ENCODE measurements at places on chromosomes 5 and 9.

DNA sequence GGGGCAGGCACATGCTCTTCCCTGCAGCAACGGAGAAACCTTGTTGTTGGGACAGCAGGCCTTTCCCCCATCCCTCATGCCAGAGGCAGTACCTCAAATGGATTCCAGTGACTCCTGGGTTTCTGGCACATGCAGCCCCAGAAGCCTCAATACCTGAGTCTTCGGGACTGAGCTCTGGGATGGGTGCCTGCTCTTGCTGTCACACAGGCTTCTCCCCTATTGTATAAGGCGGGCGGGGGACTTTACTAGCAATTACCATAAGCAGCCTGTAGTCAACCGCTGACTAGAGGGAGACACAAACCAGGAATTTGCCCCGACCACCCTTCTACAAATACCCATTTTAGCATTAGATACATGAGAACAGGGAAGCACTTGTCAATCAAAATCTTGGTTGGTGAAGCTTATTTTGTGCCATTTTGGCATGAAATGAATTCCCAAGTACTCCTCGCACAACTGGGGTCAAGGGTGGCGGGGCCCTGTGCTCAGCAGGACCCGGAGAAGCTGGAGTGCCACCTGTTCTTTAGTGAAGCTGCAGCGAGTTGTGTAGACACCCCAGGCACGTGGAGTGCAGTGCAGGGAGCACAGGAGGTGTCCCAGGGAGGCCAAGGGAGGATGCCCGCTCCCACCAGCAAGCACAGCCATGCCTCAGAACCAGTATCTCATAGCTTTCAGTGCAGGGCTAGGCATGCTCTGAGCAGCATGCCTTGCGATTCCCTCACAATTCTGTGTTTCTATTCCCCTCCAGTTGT is 21.2 kb downstream of the S1PR3 start:
- DNase-seq, result no peak

DNA sequence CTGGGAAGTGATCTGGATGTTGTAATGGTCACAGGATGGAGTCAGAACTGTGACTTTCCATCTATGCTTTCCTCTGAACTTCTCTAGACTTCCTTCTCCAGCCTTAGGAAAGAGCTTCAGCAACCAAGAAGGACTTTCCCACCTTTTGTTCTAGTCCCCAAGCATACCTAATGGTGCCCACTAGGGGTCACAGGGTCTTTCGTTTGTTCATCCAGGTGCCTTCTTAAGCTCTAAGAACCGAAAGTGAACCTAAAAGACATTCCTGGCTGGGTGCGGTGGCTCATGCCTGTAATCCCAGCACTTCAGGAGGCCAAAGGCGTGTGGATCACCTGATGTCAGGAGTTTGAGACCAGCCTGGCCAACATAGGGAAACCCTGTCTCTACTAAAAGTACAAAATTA is 1.8 kb upstream of the WNT8A start:
- DNase-seq, result no peak

- DNase-seq, result peak; percentile 29
Measured at GRCh38 chr9:37902796-37903646, 906 bp downstream of the SLC25A51 start.

DNA sequence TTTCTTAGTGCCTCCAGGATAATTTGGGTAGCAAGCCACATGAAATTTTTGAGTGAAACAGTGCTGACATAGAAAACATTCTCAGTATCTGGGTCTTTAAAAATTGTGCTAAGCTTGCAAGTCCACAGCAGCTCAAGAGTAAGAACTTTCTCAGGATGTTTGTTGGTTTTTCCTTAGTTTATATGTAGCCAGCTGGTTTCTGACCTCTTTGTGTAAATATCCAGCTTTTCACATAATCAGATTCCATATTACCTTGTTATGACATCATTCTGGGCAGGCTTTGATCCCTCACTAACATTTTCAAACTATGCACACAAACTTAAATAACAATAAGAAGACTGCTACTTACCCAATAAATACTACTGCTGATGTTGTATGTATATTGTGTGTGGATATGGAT is 82.9 kb upstream of the VCAN start:
- no peak for DNase-seq

DNA sequence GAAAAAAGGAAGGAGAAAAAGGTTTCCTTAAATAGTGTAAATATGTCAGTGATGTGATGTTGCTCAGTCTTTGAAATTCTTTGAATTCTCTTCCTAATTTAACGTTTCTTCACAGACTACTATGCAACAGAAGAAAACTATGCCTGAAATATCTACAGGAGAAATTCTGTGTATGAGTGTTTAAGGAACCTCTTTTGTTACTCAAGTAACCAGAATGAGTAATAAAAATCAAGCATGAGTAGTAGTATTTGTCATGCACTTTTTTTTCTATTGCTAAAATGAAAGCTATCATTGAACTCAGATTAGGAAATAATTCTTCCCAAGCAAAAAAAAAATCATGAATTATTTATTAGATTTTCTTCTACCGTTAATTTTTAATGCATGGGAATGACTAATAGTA is 20.3 kb upstream of the THG1L start:
- no peak for DNase-seq

DNA sequence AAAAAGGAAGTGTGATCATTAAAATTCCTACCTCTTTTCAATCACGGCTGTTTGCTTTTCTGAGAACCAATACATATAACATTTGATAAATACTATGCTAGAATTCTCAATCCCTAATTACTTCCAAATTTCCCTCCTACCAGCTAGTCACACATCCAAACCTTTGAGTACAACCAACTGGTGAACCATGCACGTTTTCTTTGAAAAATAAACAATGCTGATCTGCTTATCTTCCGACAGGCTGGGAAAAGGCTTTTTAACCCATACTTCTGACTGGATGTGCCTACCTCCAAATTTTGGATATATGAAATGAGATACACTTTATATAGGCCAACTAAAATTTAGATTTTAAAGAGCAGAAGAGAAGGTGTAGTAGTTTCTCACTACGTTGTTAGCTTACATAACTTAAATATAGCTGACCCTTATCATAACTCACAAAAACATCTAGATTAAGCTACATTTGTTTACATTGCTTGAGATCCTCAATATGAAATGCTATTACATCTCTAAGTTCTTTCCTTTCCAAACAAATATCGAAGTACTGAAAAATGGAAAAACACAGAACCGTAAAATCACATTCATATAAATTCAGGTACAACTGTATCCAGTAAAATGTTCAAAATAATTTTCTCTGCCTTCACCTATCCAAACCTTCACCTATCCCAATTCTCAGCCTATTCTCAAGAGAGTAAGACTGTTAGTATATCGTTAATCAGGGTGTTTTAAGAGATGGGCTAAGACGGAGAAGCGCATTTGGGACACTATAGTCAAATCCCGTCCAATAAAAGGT is 2.1 kb downstream of the NR3C1 start:
- DNase-seq, result peak; percentile 43

GRCh38 chr9:93129286-93129685 is 4.8 kb downstream of the NINJ1 start:
- DNase-seq, result no peak

- no peak for DNase-seq
Measured at GRCh38 chr5:157388111-157388710, 71.8 kb upstream of the NIPAL4 start.

DNA sequence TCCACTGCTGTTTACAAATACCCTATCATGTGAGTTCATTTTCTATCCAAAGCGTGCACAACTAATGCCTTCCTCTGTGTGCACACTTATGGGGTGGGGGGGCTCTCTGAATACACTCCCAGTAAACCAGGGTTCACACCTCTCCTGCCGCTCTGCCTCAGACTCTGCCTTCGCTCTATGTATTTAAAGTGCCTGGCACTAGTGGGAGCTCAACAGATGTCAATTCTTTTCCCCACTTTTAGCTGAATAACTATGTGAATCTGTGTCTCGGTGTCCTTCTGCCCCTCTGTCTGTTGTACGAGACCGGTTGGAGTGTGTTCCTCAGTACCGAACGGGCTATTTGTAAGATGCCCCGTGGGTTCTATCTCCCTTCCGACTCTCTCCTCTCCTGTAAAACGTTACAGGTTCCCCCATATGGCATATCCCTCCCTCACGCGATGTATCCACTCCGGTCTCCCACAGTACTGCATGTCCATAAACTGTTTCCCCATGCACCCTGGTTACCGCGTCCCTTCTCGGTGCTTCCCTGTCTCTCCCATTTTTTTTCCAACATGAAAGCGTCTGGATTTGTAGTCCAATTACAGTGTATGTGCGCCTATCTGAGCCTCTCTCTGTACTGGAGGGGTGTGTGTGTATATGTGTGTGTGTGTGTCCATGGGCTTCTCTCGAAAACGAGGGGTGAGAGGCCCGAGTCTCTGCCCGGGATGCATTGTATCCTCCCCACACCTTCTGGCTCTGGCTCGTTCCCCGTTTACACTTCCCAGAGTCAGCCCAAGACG is 1.6 kb downstream of the ELL2 start:
- peak; percentile 52 for DNase-seq

GRCh38 chr9:132494857-132495256 is 84.8 kb downstream of the CFAP77 start:
- no peak for DNase-seq

- DNase-seq, result no peak
Measured at GRCh38 chr5:178416206-178416882, 173.8 kb downstream of the COL23A1 start.

GRCh38 chr9:132175431-132175830 is 13.6 kb downstream of the NTNG2 start:
- no peak for DNase-seq

- no peak for DNase-seq
Measured at GRCh38 chr9:134619983-134620661, 21.5 kb upstream of the COL5A1 start.

- no peak for DNase-seq
Measured at GRCh38 chr5:134083517-134083916, 31.0 kb upstream of the TCF7 start.

GRCh38 chr9:101579711-101580545 is 14.8 kb downstream of the PPP3R2 start:
- DNase-seq, result no peak

- DNase-seq, result no peak
Measured at GRCh38 chr9:133275105-133276000, at the start of gene ABO. ABO (minus strand) TSS chr9:133275201.

GRCh38 chr5:140591747-140592372 is 27.2 kb downstream of the SLC35A4 start:
- no peak for DNase-seq

DNA sequence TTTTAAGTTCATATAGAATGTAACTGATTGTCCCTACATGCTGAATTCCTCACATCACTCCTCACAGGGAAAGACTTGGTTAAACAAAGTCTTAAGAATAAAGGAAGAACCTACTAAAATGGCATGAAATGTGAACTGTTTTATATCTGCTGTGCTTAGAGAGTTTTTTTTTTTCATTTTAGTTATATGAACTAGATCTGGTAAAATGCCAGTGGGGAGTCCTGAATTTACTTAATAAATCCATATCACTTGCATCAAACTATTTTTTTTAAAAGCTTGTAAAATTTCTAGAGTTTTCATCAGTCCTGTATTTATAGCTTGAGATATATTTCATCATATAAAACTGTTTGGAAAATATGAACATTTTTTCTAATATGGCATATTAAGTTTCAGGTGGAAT is 1528.6 kb downstream of the EFNA5 start:
- DNase-seq, result no peak

- no peak for DNase-seq
Measured at GRCh38 chr9:109329638-109330258, 8.9 kb upstream of the EPB41L4B start.

DNA sequence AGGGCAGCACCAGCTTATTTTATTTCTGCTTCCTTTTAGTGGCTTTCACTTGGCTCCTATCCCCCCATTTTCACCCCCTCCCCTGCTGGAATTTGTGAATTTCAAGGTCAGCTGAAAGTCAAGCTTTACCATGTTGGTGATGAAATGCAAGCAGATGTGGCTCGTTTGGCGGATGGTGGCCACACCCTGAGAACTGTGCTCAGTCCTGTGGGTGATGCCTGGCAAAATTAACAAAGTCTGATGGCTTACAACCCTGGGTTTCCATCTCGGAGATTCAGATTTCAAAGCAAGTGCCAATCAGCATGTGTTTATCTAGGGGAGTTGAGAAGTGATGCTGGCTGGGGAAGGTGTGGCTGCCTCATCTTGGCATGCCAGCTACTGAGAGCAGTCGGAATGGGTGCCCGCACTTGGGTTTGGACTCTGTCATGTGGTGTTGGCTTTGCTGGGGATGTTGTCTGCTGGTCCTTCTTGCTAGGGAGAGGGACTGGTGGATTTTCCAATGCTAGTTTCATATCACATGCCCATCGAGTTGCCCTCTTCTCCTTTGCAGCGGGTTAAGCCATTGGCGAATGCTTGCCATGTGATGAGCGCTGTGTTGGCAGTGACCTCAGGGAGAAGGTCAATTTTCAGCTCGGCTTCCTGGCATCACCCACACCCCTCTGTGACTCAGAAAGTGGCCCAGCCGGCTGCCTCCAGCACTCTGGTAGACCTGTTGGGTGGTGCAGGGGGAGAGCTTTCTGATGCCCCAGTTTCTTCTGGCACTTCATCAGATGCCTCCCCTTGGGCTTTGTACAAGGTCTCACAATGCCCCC is 77.0 kb upstream of the PITX1 start:
- no peak for DNase-seq

DNA sequence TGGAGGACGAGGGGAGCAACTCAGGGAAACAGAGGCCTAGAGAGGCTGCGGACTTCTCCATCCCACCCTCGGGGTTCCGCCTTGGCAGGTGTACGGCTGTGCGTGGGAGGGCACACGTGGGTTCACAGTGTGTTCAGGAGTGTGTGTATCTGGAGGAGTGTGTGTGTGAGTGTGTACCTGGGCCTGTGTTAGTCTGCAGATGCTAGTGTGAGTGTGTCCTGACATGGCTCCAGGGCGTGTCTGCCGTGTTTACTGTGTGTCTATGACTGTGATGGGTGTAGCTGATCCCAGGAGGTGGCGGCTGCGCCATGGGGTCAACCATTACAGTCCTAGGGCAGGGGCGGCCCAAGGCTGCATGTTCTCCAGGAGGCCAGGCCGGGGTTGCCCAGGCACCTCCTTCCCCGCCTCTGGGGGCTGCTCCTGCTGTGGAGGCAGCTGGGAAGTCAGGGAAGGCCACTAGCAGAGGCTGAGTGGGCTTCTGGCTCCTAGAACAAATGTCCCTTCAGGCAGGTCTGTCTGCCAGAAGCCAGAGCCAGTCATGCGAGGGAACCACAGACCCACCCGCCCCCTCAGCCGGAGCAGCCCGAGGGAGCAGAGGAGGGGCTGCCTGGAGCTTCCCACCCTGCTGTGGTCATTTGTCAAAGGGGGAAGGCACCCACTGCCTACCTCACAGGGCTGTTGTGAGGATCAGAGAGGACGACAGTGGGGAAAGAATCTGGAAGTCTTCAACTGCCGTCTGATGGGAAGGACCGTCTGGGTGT is 21.4 kb downstream of the CRB2 start:
- no peak for DNase-seq

- no peak for DNase-seq
Measured at GRCh38 chr5:152374711-152375275, 30.3 kb downstream of the NMUR2 start.

All from cerebellar cortex (tissue), 1 donor.